ENCODE measurements at places on chromosomes 3 and 15.

GRCh38 chr3:136545664-136546268 is 206.4 kb downstream of the STAG1 start:
- peak; percentile 13 for DNase-seq

GRCh38 chr3:69642606-69643005 is 96.7 kb upstream of the MITF start:
- DNase-seq, result no peak

- DNase-seq, result peak; percentile 55
Observed at GRCh38 chr15:98658831-98659699, 10.7 kb downstream of the IGF1R start.

DNA sequence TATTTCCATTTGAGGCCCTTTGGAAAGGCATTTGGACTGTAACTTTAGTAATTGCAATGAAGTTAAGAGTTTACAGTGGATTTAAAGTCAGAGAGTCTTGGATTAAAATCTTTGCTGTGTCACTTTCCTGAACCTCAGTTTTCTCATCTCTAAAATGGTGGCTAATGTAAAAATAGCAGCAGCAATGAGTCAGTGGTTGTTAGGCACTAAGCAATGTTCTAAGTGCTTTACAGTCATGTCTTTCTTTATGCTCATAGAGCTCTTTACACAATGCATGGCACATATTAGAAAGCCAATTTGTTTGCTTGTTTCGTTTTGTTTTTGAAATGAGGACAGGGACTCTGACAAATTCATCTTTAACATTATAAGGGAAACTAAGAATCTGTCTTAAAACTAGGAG is 222.7 kb upstream of the DNAJC19 start:
- no peak for DNase-seq

DNA sequence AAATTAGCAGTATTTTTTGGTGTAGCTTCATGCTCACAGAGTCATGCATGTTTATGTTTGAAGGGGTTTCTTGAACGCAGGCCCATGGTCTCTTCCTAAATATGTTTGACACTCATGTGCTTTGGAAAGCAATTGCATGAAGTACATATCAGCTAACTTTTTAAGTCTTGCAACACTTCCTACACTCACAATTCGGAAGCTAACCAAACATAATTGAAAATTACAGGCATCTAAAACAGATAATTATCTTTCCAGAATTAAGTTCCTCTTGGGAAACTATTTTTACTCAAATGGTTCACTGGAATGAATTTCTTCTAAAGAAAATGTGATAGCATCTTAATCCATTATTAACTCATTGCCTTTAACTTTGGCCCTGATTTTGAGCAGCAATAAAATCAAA is 438.9 kb downstream of the RAP2B start:
- DNase-seq, result no peak

DNA sequence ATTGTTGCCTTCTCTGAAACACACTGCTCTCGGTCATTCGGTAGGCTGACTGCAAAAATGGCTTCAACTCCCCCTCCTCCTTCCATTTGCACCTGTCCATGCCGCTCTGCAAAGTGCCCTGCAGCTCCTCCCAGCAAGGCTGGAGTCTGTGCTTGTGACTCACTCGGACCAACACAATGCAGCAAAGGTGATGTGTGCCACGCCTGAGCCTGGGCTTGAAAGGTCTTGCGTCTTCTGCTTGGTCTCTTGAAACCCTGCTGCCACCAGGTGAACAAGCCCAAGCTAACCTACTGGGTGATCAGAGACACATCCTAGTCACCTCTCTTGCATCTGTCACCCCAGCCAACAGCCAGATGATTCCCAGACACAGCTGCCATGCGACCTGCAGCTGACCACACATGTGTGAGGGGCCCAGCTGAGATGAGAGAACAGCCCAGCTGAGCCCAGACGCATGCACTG is 71.1 kb downstream of the MGLL start:
- no peak for DNase-seq

- DNase-seq, result peak; percentile 19
Observed at GRCh38 chr15:33699691-33700447, 268.4 kb upstream of the CHRM5 start.

DNA sequence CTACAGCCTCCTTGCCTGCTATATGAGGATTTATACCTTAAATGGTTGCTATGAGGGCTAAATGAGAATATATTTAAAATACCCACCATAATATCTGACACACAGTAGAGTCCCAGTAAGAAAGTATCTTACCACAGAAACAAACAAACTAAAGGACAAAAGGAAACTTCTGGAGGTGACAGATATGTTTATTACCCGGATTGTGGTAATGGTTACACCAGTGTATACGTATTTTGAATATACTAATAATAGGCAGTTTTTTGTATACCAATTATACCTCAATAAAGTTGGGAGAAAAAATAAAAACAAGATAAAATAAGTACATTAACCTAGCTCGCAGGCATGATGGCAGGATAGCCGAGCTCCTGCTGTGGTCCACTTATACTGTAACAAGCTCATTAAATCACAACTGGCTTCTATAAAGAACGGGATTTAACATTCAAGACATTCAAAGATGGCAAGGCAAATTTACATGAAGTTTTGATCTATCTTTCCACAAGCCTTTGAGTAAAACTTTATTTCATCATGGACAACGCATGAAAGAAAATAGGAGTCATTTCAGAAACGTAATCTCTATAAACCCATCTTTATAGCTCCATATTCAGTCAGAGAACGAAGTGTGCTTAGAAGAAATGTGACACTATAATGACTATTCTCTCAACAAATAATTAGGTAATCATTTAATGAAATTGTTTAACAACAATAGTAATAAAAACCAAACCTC is 1.5 kb downstream of the RPN1 start:
- DNase-seq, result peak; percentile 17

- DNase-seq, result no peak
Observed at GRCh38 chr3:101828276-101828675, 21.0 kb upstream of the NFKBIZ start.

- DNase-seq, result no peak
Observed at GRCh38 chr15:55959744-55960447, 33.5 kb downstream of the NEDD4 start.

DNA sequence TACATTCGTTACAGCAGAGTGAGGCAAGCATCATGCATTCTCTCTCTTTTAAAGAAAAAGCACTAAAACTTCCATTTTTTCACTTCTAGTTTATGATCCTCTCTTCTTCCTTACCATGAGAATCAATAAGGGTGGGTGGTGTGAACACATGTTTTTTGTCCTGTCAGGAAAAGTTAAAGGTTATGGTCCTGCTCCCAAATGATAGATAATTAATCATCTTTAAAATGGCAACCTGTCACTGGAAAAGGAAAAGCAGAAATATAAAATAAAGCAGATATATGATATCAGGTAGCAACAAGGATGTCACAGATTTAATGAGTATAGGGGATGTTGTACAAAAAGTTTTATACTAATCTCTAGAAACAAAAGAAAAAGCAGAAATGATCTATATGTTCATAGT is 56.4 kb upstream of the PHLDB2 start:
- DNase-seq, result no peak

GRCh38 chr3:72938471-72939265 is 50.8 kb downstream of the GXYLT2 start:
- peak; percentile 84 for DNase-seq

DNA sequence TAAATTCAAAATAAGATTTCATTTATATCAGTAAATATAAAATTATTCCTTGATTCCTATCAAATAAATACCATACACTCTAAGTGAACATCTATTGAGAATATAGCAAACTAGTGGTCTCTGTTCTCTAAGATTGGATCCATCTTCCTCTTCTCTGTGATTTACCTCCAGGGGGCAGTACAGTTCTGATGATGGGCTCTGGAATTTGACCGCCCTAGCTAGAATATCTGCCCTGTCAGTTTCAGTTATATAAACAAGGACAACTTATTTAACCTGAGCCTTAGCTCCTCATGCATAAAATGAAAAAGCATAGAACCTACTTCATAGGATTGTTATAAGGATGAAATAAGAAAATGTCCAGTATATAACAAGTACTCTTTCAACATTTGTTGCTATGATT is 171.1 kb upstream of the CCDC54 start:
- peak; percentile 53 for DNase-seq

DNA sequence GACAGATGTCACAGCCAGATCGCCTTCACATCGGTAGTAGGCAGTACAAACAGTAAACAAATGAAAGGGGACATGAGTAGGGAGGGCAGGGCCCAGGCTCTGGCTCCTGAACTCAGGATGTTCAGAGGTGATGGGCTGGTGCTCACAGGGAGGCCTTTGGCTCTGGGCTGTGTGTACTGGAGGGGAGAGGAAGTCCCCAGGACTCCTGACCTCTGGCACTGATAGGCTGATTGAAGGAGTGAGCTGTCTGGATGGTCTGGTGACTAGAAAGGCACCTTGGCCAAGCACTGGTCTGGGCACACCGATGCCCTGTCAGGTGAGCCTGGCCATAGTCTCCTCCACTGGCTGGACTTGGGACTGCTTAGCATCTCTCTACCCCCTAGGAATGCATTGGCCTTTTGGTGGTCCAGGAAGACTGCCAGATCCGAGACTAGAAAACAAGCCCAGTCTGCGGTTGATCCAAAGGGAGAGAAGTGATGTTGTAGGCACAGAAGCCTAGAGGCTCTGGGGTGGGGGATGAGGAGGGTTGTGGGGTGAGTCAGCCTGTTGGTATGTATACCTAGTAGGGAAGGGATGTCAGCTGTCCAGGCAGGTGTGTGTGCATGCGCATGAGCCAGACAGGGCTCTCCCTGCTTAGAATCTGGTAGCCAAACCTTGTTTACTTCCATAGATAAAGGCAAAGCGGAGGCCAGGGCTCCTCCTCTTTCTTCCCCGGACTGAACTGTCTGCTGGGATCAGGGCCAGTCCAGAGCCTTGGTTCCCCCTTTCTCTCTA is 1.9 kb downstream of the SPINT1 start:
- no peak for DNase-seq

DNA sequence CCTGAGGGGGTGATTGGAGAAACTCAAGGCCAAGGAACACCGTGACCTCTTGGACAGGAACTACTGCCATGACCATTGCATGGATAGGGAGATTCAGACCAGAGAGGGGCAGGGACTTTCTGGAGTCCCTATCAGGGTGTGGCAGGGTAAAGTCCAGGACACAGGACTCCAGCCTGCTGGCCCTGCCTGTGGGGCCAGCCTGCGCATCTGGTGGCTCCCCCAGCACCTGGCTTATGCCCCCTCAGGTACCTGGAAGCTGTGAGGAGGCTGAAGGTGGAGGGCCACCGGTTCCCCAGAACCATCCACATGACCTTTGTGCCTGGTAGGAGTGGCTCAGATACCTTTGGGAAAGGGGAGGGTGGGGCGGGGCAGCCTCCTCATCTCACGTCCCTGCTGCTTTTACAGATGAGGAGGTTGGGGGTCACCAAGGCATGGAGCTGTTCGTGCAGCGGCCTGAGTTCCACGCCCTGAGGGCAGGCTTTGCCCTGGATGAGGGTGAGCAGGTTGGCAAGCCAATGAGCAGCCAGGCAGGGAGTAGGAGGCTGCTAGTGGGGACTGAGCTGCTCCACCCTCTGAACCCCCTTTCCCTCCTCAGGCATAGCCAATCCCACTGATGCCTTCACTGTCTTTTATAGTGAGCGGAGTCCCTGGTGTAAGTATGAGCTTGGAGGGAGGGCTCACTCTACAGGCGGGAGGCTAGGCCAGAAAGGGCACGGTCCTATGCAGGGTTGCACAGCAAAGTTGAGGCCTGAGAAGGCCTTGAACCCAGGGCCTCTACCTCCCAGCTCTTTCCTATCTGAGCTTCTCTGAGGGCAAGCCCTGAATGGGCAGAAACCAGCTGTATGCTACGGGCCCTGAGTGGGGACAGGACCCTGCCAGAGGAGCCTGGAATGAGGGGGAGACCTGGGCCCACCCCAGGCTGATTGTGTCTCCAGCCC is 2.9 kb downstream of the ACY1 start:
- no peak for DNase-seq

DNA sequence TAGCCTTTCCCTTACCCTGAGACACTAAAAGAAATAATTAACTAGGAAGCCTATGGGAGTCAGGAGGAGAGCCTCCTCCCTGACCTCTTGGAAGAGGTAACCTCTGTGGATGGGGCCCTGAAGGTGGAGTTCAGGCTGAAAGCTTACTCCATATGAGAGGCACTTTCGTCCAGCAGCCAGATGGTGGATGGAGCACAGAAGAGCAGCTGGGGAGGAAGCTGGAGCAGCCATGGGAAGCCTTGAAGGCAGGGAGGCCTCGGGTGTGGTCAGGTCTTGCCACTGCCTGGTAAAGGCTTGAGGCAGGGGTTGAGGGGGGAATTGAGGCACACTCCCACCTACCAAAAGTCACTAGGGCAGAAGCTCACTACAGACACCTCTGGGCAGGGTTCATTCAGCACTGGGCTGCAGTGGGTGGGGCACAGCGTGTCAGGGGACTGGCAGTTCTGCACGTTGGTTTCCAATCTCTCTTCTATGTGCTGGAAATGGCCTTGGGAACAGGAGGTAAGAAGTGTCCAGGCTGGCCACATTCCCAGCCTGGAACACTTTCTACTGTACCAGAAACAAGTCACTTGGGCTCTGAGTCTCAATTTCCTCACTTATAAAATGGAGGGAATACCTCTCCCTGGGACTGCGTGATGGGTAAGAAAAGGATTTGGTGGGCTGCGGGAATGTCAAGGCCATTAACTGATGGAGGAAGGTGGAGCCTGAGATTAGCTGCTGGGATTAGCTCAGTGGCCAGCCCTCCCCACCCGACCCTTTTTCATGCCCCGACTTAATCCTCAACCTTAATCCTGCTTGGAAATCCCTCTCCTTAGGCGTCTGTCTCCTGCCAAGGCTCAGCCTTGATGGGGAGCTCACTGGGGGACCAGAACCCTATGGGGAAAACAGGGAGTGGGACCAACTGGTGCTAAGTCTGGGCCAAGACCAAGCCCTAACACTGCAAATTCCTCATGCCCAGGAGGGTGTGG is 5.4 kb downstream of the PCBP4 start:
- no peak for DNase-seq

- DNase-seq, result no peak
Observed at GRCh38 chr15:96947296-96948229, 617.1 kb downstream of the NR2F2 start.

- DNase-seq, result no peak
Observed at GRCh38 chr3:15217011-15217671, 11.1 kb downstream of the CAPN7 start.

DNA sequence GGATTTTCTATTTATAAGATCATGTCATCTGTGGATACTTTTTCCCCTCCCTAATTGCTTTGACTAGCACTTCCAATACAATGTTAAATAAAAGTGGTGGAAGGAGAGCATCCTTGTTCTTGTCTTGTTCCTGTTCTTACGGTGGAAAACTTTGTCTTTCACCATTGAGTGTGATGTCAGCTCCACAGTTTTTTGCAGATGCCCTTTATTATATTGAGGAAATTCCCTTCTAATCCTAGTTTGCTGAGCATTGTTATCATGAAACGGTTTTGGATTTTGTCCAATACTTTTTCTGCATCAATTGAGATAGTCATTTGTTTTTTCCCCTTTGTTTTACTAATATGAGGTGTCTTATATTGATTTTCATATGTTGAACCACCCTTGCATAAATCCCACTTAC is 19.9 kb upstream of the IL20RB start:
- no peak for DNase-seq

Measured in KBM-7 (cell line).